Fibroblast of the conjunctiva (primary cell): ENCODE measurements at places on chromosomes 4 and X.

DNA sequence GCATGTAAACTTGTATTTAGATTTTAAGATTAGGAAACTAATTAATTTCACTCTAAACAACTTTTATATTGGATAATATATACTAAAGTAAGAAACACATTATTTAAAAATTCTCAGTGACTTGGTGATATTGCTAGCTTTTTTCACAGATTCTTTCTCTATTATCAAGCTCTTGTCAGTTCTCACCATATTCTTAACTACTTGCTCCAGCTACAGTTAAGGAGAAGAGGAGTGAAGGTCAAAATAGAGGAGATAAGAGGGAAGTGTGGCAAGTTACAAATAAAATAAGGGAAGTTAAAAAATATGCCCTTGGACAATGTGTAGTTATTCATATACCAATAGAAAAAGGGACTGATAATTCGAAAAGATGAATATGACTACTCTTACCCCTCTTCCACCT lies 34.7 kb upstream of the NAF1 start:
- no peak for DNase-seq

GRCh38 chr4:152462047-152462446 lies 73.8 kb downstream of the FBXW7 start:
- DNase-seq, result no peak

- DNase-seq, result no peak
These were observed 19.1 kb downstream of the SH3BP2 start for GRCh38 chr4:2811830-2812611.

GRCh38 chrX:19272452-19272851 lies 71.3 kb upstream of the PDHA1 start:
- no peak for DNase-seq

DNA sequence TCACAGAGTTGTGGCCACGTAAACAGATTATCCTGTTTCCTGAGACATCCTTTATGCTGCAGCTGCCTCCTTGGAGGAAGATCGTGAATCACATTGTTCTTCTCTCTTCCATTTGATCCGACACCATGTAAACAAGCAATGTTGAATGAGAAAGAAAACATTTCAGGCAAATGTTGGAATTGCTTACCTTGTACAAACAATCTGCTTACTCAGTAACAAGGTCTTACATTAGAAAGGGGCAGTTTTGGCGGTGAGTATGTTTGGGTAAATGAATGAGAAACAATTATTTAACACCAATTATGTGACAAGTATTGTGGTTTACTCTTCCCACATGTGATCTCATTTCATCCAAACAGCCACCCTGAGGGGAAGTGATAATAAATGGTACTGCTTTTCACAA lies 637.8 kb downstream of the RAB28 start:
- no peak for DNase-seq

- no peak for DNase-seq
These were observed 670.3 kb downstream of the KCTD8 start for GRCh38 chr4:43778187-43778915.

- DNase-seq, result no peak
These were observed 52.6 kb upstream of the ZFP42 start for GRCh38 chr4:187942968-187943367.

DNA sequence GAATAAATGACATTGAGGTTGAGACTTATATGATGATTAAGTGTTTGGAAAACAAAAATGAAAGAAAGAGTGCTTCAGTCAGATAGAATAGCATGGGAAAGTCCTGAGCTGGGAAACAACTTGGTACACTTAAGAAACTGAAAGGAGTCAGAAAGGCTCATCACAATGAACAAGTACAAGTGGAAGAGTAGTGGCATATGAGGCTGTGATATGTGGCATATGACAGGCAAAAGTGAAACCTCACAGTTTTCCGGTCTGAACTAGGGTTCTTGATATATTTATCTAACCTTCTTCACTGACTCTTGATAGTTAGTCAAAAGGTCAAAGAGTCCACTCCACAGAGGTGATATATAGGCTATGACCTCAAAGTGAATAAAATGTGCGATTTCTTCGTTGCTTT lies 537.1 kb upstream of the CXorf51A start:
- DNase-seq, result no peak

DNA sequence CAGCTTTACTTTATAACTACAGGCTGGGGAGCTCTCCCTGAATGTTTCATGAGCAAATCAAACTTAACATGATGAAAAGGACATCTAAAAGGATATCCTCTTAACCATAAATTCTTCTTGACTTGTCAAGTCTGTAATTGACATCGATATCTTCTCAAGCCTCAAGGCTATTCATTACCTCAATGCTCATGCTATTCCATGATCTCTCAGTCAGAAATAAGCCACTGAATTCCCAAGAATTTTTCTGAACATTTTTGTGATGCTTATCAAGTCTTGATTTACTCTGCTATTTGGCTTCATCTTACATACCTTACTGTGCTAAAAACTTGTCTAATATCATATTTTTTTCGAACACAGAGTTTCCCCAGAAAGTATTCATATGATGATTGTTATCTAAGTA lies 433.4 kb downstream of the PDGFC start:
- DNase-seq, result no peak

- peak; percentile 53 for DNase-seq
These were observed 76.7 kb downstream of the AFF1 start for GRCh38 chr4:87011340-87012034.

DNA sequence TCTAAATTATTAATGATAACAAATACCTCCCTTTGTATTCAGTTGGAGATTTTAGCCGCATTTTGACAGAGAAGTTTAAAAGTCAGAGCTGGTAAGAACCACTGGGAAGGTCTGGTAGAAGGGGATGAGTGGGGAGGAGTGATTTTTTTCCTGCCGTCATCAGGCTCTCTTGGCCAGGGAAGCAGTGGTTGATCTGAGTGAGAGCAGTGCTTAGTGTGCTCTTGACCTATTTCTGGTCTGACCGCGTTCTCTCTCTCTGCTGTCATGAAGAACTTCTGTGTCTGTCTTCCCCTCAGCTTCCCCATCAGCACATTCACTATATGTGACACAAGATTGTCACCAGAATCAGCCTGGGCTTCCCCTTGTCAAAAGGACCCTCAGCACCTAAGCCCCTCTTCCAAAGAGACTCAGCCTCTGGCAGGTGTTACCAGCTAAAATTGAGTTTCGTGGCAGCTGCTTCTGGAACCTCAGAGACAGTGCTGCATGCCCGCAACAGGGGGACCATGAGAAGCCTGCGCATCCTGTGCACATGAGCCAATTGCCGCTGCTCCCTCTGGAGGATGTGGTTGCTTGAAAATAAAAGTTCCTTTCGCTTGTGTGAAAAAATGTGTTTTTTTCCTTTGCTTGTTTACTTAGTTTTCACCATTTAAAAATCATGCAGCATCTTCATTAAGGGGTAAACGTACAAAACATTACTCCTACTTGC lies 268.9 kb downstream of the C4orf33 start:
- no peak for DNase-seq

DNA sequence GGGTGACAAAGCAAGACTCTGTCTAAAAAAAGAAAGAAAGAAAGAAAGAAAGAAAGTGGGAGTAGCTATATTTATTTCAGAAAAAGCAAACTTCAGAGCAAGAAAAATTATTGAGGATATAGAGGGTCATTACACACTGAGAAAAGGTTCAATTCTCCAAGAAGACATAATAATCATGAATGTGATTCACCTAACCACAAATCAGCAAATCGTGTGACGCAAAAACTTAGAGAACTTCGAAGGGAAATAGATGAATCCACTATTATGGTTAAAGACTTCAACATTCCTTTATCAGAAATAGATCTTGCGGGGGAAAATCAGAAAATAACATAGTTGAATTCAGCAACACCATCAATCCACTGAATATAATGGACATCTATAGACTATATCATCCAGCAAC lies 219.3 kb upstream of the LDB2 start:
- DNase-seq, result no peak
